ENCODE measurements at places on chromosomes 12 and 14. TPM values are rescaled to one million over a fixed set of nuclear protein-coding genes. Genes with fewer than 3 reads are reported as not detected.
A peak's percentile ranks its signal among the peaks of the same experiment; 100 is the strongest.

DNA sequence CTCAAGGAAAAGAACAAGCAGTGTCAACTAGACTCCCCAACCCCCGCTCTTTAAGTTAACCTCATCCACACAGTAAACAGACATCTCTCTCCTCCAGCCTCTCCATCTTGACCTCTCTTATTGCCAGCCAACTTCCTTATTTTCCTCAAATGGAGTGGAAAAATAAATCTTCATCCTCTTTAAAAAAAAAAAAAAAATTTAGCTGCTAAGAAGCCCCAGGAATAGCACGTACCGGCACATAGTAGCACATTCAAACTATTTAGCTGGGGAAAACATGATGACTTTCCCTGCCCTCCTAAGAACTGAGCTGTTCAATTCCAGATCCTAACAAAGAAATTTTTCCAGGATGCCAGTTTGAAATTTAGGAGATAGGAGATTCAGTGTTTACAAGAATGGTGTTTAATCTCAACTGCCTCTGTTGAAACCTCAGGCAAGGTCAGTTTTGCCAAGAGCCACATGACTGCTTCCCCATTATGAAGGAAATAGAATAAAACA is 90.8 kb downstream of the EPS8 start:
- no peak overlapping the region for H3K4me3 ChIP-seq
- no peak overlapping the region for H3K27ac ChIP-seq
- no peaks in the 10 kb centered on the region for H3K27me3 ChIP-seq

GRCh38 chr12:95674631-95675030 is 115.9 kb downstream of the NTN4 start:
- H3K4me1 ChIP-seq = no peaks in the 10 kb centered on the region
- DNase-seq = no peak
- H3K27me3 ChIP-seq = peaks cover 3% of the 10 kb centered on the region
- no peak overlapping the region for H3K27ac ChIP-seq
- no peak overlapping the region for H3K4me3 ChIP-seq
- no peaks in the 10 kb centered on the region for H3K36me3 ChIP-seq

- H3K4me1 ChIP-seq = no peaks in the 10 kb centered on the region
- no peak overlapping the region for H3K4me3 ChIP-seq
- no peaks in the 10 kb centered on the region for H3K36me3 ChIP-seq
- DNase-seq = no peak
- H3K27ac ChIP-seq = no peak overlapping the region
- H3K27me3 ChIP-seq = no peaks in the 10 kb centered on the region
These were observed 156.2 kb downstream of the KIF26A start for GRCh38 chr14:104294628-104294982.

GRCh38 chr14:75486318-75486717 is 36.0 kb upstream of the BATF start:
- DNase-seq = no peak
- no peak overlapping the region for H3K4me3 ChIP-seq
- H3K4me1 ChIP-seq = peaks cover 42% of the 10 kb centered on the region
- no peak overlapping the region for H3K27ac ChIP-seq

- no peak overlapping the region for H3K27ac ChIP-seq
- no peak overlapping the region for H3K4me3 ChIP-seq
- H3K27me3 ChIP-seq = peaks cover 6% of the 10 kb centered on the region
These were observed 135.9 kb downstream of the GPR65 start for GRCh38 chr14:88140874-88141273.

DNA sequence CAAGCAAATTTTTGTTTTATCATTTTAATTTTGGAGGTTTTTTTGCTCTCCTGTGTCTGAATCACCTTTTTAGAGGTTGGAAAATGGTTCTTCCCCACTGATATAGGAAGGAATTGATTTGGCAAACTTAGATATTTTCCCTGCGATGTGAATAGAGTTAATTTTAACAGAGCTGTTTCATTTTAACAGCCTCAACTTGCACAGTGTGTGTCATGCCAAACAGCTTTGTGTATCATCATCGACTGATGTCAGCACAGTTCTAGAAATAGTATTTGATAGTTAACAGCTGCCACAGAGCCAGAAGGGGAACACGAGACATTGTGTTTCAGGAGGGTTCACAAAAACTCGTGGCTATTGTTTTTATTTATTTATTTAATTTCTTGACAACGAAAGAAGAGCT is 243.1 kb upstream of the FOXN3 start:
- H3K27me3 ChIP-seq = peaks cover 3% of the 10 kb centered on the region
- H3K36me3 ChIP-seq = peaks cover 2% of the 10 kb centered on the region
- no peak for DNase-seq
- H3K4me3 ChIP-seq = no peak overlapping the region
- H3K27ac ChIP-seq = no peak overlapping the region

DNA sequence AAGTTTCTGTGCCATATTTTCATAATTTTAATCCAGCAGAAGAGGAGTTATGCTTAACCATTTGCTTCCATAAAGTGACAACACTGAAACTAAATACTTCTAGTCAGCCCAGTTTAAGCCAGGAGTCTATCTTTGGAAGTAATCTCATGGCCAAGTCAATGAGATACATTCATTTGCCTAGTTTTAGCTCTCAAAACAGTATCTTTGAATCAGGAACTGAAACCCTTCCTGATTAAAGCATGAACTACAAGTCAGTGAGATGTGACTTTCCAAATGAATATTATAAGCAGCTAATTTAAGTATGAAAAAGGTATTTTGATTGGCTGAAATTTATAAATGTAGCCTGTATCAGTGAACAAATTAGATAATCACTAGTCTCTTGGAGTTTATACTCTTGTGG is 491.5 kb downstream of the SLC6A15 start:
- no peaks in the 10 kb centered on the region for H3K4me1 ChIP-seq
- H3K36me3 ChIP-seq = no peaks in the 10 kb centered on the region
- no peaks in the 10 kb centered on the region for H3K27me3 ChIP-seq
- no peak overlapping the region for H3K4me3 ChIP-seq

DNA sequence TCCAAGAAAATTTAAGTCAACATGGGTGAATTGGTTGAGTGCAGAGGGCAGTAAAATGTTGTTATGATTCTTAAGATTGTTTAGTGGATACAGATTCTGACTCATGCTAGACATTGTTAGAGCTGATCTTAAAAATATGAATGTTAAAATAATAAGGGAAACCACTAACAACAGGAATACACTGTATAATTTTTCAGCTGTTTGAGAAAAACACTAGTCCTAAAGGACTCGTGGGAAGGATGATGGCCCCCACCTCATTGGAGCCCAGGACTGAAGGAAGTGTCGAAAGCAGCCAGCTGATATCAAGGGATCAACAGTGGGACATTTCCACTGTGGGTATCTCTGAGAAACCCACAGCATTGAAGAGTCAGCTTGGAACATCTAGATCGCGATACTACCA is 82.9 kb upstream of the SCAF11 start:
- H3K27ac ChIP-seq = no peak overlapping the region
- peaks cover 1% of the 10 kb centered on the region for H3K36me3 ChIP-seq
- no peak overlapping the region for H3K4me3 ChIP-seq

- peaks cover 26% of the 10 kb centered on the region for H3K4me1 ChIP-seq
- peak overlapping the region; percentile 97 for H3K4me3 ChIP-seq
- H3K36me3 ChIP-seq = peaks cover 20% of the 10 kb centered on the region
- peaks cover 10% of the 10 kb centered on the region for H3K27me3 ChIP-seq
- DNase-seq = no peak
These were observed 1.3 kb downstream of the MRPS35 start for GRCh38 chr12:27711967-27712366.

GRCh38 chr14:102525219-102525928 is 15.8 kb upstream of the ANKRD9 start:
- DNase-seq = peak; percentile 29
- H3K27me3 ChIP-seq = peaks cover 2% of the 10 kb centered on the region
- H3K27ac ChIP-seq = peak overlapping the region; percentile 88

DNA sequence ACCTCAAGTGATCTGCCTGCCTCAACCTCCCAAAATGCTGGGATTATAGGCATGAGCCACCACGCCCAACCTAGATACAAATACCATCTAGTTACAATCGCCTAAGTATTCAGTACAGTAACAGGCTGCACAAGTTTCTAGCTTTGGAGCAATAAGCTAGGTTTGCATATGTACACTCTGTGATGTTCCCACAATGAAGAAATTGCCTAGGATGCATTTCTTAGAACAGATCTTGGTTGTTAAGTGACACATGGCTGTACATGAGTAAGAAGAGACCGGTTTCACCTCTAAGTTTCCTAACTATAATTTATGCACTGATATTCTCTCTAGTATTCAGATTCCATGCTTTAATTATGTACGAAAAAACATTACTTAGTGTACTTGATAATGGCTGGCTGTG is 5.4 kb upstream of the TUBA1C start:
- H3K27me3 ChIP-seq = no peaks in the 10 kb centered on the region
- no peak overlapping the region for H3K4me3 ChIP-seq
- H3K4me1 ChIP-seq = peaks cover 13% of the 10 kb centered on the region
- DNase-seq = no peak
- H3K27ac ChIP-seq = no peak overlapping the region

DNA sequence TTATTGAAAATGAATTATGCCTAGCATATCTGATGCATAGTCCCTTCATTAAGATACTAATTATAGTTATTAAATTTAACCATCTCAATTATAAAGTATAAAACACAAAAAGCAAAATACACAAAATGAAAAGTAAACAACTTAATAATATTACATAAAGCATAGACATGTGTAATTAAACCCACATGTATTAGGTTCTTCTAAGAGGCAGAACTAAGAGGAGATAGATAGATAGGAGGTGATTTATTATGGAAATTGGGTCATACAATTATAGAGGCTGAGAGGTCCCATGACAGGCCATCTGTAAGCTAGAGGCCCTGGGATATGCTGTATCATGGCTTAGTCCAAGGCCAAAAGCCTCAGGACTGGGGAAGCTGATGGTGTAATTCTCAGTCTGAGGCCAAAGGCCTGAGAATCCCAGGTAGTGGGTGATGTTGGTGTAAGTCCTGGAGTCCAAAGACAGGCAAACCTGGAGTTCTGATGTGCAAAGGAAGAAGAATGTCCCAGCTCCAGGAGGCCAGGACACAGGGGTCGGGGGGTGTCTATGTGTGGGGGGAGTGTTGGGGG is 953.3 kb downstream of the TRHDE start:
- no peak overlapping the region for H3K27ac ChIP-seq
- no peaks in the 10 kb centered on the region for H3K4me1 ChIP-seq
- H3K27me3 ChIP-seq = no peaks in the 10 kb centered on the region
- DNase-seq = no peak
- H3K36me3 ChIP-seq = no peaks in the 10 kb centered on the region

- H3K27me3 ChIP-seq = no peaks in the 10 kb centered on the region
- no peak for DNase-seq
- peak overlapping the region; percentile 3 for H3K4me3 ChIP-seq
These were observed 3.1 kb upstream of the CREBL2 start for GRCh38 chr12:12608557-12608957.

- no peak overlapping the region for H3K27ac ChIP-seq
- no peaks in the 10 kb centered on the region for H3K4me1 ChIP-seq
- H3K27me3 ChIP-seq = no peaks in the 10 kb centered on the region
- DNase-seq = no peak
These were observed 34.3 kb upstream of the PRB4 start for GRCh38 chr12:11344500-11344899.

- H3K4me1 ChIP-seq = peaks cover 85% of the 10 kb centered on the region
- H3K27me3 ChIP-seq = no peaks in the 10 kb centered on the region
- H3K4me3 ChIP-seq = no peak overlapping the region
- peaks cover 46% of the 10 kb centered on the region for H3K36me3 ChIP-seq
- peak overlapping the region; percentile 37 for H3K27ac ChIP-seq
These were observed 47.4 kb downstream of the SUSD6 start for GRCh38 chr14:69658664-69659261.

- peak overlapping the region; percentile 98 for H3K4me3 ChIP-seq
- peak; percentile 82 for DNase-seq
- H3K36me3 ChIP-seq = peaks cover 53% of the 10 kb centered on the region
- H3K27me3 ChIP-seq = no peaks in the 10 kb centered on the region
- peaks cover 65% of the 10 kb centered on the region for H3K4me1 ChIP-seq
These were observed 3.7 kb downstream of the ZFP36L1 start for GRCh38 chr14:68788996-68789820.

DNA sequence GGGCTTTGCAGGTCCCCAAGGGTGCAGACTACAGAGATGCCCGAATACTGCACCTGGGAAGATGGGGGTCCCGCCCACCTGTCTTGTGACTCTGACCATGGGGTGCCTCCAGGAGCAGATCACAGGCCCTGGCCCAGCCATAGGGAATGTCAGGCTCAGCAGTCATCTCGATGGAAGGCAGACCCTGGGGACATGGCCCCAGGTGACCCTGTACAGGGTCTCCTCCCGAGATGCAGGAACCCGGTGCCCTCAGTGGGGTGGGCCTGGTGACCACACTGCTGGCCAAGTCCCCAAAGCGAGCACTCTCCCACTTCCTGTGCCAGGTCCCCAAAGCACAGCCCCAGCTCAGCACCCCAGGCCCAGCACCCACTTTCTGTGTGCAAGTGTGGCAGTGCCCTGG is 903.7 kb upstream of the USP15 start:
- no peaks in the 10 kb centered on the region for H3K4me1 ChIP-seq
- H3K4me3 ChIP-seq = no peak overlapping the region
- no peak for DNase-seq
- H3K36me3 ChIP-seq = no peaks in the 10 kb centered on the region
- no peak overlapping the region for H3K27ac ChIP-seq

GRCh38 chr12:103851127-103851526 is 10.1 kb upstream of the NT5DC3 start:
- H3K27me3 ChIP-seq = peaks cover 11% of the 10 kb centered on the region
- no peak overlapping the region for H3K27ac ChIP-seq
- DNase-seq = no peak
- peaks cover 7% of the 10 kb centered on the region for H3K4me1 ChIP-seq

- no peaks in the 10 kb centered on the region for H3K36me3 ChIP-seq
- H3K27ac ChIP-seq = no peak overlapping the region
- DNase-seq = no peak
- no peaks in the 10 kb centered on the region for H3K4me1 ChIP-seq
These were observed 444.0 kb downstream of the CCER1 start for GRCh38 chr12:90510948-90511347.

DNA sequence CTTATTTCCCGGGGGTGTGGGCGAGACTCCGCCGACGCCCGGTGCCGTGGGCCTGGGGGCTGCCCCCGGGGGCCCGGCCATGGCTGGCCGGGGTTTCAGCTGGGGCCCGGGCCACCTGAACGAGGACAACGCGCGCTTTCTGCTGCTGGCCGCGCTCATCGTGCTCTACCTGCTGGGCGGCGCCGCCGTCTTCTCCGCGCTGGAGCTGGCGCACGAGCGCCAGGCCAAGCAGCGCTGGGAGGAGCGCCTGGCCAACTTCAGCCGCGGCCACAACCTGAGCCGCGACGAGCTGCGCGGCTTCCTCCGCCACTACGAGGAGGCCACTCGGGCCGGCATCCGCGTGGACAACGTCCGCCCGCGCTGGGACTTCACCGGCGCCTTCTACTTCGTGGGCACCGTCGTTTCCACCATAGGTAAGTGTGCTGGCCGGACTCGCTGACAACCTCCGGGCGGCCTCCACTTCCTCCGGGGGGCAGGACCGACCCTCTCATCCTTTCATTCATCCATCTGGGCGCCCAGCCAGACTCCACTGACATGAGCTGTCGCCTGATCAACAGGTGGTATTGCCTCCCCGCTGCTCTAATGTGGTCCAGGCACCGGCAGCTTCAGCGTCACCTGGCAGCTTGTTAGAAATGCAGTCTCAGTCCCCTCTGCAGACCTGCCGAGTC is 467 bp downstream of the KCNK13 start:
- H3K4me1 ChIP-seq = peaks cover 30% of the 10 kb centered on the region
- H3K27me3 ChIP-seq = peaks cover 60% of the 10 kb centered on the region
- peak overlapping the region; percentile 86 for H3K4me3 ChIP-seq
- H3K27ac ChIP-seq = peak overlapping the region; percentile 59
- no peak for DNase-seq
- no peaks in the 10 kb centered on the region for H3K36me3 ChIP-seq

The LRRK2 gene
- not detected for total RNA-seq

The GLS2 gene
- 2.6 TPM for total RNA-seq

The DCAF4 gene
- total RNA-seq = 20.4 TPM

The IGFBP6 gene
- 0.81 TPM for total RNA-seq

The B3GNT4 gene
- total RNA-seq = 0.29 TPM

The CACNB3 gene
- 13.1 TPM for total RNA-seq

The RNU4-1 gene
- 2,369 TPM for total RNA-seq

The TEX22 gene
- total RNA-seq = 7.4 TPM

The TAS2R46 gene
- 2.0 TPM for total RNA-seq

The AQP6 gene
- total RNA-seq = not detected
